ENCODE measurements at places on chromosomes 13 and 19.

DNA sequence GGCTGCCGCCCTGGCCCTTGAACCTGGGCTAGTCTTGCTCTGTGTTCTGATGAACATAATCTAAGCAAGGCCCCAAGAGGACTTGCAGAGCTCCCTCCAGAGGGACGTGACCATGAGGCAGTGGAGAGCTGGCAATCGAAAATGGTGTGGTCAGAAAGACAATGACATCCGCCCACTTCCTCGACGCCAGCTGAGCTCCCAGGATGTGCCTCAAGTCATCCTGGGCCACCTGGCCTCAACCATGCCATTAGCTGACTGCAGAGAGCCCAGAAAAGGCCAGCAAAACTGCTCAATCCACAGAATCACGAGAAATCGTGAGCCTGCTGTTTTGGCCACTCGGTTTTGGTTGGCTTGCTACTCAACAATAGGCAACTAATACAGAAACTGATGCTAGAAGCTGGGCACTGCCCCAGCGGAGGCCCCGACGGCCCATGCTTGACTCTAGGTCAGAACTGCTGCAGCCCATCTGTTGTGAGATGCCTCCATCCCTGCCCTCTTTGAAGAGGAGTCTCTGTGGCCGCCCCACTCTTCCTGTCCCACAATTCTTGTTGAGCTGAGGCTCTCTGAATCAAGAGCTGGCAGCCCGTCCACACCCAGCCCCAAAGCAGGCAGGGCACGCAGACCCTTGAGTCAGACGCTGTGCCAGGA, 53.3 kb downstream of the STK24 start:
- no peak for DNase-seq

GRCh38 chr13:60837806-60838205, 440.8 kb downstream of the TDRD3 start:
- no peak for DNase-seq

DNA sequence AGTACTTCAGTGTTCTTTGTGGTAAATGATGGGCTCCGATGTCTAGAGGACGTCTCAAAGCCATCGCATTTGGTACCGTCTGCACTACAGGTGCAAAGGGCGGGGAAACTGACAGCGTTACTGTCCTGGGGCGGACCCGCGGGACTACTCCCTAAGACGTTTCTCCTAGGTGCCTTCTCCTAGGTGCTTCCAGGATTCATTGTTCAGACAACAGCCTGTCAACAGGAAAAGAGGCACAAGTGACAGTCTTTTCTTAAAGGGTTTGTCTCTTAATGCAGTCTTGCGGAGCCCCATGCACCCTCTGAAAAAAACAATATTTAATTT, 1.4 kb downstream of the SERTM1 start:
- DNase-seq, result no peak

DNA sequence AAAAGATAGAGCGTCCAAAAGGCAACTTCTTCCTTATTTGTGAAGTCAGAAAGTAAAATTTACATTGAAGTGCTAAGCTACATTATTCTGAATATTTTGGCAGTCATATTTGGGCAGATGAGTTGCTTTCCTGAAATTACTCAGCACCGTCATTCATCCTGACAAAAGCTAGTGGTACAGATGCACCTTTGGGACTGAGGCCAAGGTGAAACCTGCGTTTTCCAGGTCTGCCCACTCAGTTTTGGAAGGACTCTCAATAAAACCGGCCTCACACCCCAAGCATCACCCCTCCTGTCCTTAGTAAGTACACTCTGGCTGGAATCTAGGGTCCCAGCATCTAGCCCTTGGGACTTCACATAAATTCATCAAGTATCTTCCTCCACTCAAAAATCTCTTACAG, 187.5 kb downstream of the TM9SF2 start:
- DNase-seq, result no peak

DNA sequence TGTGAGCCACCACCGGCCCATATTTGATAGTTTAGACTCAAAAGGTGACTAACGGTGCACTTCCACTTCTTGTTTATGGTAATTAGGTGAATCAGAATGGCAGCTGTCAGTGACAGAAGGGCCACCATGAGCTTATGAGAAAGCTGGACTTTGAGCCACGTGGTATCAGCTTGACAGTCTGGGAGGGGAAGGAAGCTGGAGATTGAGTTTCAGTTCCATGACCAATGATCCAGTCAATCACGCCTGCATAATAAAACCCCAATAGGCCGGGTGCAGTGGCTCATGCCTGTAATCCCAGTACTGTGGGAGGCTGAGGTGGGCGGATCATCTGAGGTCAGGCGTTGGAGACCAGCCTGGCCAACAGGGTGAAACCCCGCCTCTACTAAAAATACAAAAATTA, 8.2 kb downstream of the EID2B start:
- no peak for DNase-seq

DNA sequence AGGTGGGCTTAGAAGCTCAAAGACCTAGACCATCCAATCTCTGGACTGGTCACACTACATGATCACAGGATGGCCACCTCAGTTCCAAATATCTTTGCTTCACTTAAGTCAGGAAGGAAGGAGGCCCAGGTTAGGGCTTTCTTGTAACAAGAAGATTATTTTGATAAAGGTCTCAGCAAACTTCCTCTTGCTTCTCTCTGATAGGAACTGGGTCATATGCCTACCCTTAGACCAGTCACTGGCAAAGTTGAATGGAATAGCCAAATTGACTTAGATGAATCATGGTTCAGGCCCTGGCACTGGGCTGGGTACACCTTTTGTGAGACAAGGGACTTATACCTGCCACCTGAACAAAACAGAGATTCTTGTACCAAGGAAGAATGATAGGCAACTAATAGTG, 11.0 kb downstream of the FRY start:
- DNase-seq, result no peak

DNA sequence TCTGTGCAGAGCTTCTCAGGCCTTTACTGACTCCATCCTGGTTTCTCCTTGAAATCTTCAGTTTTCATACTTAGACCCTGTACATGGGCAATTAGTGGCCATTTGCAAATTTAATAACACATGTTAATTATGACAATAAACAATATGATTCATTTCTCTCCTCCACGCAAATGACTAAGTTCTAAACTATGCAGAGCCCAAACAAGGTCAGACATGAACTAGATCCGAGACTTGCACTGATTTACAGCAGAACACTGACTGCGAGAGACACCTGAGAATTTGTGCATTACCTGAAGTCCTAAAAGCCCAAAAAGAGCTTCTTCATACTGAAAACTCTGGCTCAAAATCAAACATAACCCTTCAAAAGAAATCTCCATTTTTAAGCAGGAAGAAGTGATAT, 521.8 kb downstream of the MYO16 start:
- DNase-seq, result no peak

- no peak for DNase-seq
These were observed 4.5 kb downstream of the DACH1 start for GRCh38 chr13:71862459-71862943.

DNA sequence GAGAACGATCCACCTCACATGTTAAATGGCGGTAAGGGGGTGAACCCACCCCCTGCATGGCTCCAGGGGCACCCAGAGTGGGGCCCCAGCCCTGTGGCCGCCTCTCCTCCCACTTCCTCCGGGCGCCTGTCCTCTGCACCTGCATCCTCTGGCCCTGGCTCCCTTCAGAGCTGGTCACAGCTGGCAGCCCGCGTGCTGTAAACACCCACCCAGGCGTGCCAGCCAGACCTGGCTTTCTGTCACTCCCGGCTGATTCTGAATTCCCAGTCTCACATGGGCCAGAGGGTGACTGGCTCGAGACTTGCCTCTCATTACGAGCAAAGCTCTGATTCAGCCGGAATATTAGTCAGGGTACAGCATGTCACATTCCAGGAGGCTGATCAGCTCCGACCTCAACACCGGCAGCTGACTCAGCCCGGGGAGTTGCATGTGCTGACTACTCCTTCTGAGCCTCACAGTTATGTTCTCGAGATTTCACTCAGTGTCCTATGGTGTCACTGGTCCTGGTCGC, 75.1 kb downstream of the GNG7 start:
- DNase-seq, result no peak

- DNase-seq, result no peak
These were observed 512.4 kb upstream of the ATXN8OS start for GRCh38 chr13:69595181-69595580.

GRCh38 chr19:45492627-45493470, 4.0 kb downstream of the RTN2 start:
- no peak for DNase-seq

GRCh38 chr19:45305007-45305406, 17.7 kb downstream of the CKM start:
- DNase-seq, result no peak

DNA sequence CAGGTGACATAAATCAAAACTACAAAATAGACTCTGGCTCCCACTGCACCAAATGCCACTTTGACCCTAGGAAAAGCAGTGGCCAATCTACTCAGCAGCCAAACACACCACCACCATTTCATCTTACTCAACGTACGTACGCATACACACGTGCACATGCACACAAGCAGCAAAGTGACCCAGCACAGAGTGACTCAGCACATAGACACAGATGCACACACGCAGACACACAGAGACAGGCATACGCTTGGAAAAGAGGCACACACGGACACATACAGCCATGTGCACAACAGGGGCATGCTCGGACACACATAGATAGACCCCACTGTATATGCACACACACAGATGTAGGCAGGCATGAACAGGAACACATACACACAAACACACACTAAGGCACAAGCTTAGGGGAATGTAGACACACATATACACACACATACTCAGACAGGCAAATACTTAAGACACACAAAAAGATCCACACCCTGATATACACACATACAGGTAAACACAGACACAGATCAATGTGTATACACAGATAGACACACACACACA, 37.3 kb downstream of the PEPD start:
- no peak for DNase-seq
